ENCODE measurements at places on chromosomes 3 and 15.
A peak's percentile ranks its signal among the peaks of the same experiment; 100 is the strongest.

DNA sequence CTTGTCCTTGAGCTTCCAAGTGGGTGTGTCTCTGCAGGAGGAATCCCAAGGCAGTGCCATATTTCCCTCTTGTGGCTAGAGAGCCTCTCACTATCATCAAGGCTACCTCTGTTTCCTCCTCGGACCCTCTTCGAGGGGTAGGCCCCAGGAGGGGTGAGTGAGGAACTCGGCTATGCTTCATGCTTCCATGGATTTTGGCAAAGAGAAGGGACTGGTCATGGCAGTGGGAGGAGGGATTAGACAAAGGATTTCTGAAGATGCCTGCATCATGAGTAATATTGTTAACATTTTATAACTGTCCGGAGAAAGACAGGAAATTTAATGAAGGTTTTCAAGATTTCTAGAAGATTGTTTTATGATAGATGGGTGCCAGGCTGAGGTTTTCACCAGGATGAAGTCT lies 241.5 kb downstream of the CLSTN2 start:
- no peak for DNase-seq

DNA sequence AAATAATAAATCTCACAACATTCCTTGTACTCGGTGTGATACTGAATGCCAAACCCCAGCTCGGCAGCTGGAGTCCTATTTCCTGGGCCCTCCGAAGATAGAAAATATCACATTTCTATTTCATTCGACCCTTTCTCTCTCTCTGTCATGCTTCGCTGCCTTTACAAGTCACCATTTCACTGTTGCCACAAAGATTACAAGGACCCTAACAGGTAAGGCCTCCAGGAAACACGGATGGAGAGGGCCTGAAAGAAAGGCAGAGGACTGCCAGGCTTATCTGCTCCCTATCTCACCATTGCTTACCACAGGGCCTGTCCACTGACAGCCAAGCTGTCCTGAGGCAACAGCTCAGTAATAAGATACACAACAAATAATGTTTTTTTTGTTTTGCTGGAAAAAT lies 376.5 kb downstream of the MECOM start:
- no peak for DNase-seq

DNA sequence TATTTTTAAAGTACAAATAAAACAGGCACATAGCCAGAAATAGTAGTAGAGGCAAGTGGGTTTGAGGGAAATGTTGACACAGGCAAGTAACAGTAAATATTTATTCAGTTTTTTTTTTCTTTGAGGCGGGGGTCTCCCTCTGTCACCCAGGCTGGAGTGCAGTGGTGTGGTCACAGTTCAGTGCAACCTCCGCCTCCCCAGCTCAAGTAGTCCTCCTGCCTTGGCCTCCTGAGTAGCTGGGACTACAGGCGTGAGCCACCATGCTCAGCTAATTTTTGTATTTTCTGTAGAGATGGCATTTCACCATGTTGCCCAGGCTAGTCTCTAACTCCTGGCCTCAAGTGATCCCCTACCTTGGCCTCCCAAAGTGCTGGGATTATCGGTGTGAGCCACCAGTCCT lies 43.5 kb downstream of the PHLDB2 start:
- DNase-seq = no peak

- DNase-seq = no peak
These were observed 46.3 kb downstream of the GOLIM4 start for GRCh38 chr3:168049367-168049974.

- DNase-seq = no peak
These were observed 62.7 kb downstream of the GRIP2 start for GRCh38 chr3:14477311-14477935.

DNA sequence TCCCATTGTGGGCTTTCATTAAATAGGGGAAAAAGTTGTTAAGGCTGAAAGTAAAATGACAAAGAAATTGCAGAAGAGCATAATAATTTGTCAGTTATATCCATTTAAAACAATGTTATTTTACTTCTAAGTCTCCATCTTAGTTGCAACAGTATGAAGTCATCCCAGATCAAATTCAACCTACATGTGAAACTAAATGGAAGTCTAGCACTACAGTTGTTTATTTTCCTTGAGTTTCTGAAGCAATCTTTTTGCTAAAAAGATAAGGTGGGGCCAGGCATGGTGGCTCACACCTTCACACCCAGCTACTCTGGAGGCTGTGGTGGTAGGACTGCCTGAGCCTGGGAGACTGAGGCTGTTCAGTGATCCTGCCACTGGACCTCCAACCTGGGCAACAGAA lies 80.2 kb downstream of the DPH6 start:
- DNase-seq = no peak

- DNase-seq = no peak
These were observed 363.6 kb upstream of the GOLIM4 start for GRCh38 chr3:168459226-168459784.

- DNase-seq = no peak
These were observed 32.5 kb upstream of the DCLK3 start for GRCh38 chr3:36796881-36797280.

GRCh38 chr3:159886050-159886449 lies 102.6 kb upstream of the IL12A start:
- no peak for DNase-seq

DNA sequence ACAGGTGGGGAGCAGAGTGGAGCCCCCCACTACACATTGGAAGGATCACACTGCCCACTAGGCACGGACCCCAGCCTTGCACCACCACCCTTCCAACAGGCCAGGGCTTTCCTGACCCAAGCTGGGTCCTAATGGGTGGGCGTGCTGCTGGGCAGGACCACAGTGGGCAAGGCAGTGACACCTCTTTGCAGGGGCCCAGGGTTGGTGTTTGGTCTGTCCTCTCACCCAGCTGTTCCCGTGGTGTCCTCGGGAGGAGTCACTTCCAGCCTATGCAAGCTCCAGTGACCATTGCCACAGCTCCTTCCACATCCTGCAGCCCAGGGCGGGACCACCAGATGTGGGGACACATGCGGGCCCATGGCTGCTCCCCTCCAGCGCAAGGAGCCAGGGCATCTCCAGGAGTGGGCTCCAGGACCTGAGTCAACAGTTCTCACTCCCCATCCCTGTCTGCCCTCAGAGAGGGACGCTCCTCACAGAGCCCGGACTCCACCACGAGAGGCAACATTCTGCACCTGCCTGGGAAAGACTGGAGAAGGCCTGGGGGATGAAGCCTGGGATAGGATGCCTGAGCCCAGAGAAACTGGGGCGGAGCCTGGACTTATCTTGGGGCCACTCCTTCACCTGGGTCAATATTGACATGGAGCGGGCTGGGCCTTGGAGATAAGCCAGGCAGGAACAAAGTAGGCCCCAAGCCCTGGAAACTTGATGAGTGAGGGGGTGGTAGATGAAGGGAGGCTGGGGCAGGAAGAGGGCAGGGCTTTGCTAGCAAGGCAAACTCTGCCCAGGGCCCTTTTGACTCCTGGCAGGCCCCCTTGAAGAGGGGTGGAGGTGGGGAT lies 3.9 kb upstream of the VILL start:
- DNase-seq = no peak

DNA sequence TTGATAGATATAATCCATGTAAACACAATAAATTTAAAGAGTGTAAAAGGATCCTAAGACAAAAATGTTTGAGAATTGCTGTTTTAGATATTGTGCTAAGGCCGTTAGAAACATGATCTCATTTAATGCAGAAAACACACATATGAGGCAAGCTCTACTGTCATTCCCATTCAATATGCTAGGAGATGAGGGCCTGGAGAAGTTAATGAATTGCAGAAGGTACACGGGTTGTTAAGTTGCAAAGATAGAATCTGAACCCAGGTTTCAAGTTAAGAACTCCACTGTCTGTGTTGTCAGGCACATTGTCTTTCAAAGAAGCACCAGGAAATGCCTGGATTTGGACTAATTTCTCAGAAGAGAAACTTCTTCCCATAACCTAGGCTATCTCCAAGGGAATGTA lies 65.1 kb upstream of the SAMMSON start:
- no peak for DNase-seq

DNA sequence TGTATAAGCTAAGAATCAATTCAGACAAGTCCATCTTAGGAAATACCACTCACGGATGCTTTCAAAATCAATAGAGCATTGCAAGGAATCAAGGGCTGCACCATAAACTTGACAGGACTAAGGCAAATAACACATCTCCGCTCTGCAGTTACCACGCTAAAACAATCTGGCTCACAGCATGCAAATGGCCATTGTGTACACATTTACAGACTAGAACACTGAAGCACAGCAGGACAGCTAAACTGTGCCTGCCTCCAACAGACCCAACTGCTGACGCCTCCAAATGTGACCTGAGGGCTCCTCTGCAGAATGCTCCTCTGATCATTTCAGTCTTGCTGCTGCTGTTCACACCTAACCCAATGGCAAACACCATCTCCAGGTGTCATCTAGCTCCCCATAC lies 104.3 kb downstream of the MEX3B start:
- no peak for DNase-seq

GRCh38 chr3:30539772-30540171 lies 66.6 kb upstream of the TGFBR2 start:
- DNase-seq = no peak

- DNase-seq = no peak
These were observed 334.9 kb downstream of the NEK10 start for GRCh38 chr3:27034255-27034654.

DNA sequence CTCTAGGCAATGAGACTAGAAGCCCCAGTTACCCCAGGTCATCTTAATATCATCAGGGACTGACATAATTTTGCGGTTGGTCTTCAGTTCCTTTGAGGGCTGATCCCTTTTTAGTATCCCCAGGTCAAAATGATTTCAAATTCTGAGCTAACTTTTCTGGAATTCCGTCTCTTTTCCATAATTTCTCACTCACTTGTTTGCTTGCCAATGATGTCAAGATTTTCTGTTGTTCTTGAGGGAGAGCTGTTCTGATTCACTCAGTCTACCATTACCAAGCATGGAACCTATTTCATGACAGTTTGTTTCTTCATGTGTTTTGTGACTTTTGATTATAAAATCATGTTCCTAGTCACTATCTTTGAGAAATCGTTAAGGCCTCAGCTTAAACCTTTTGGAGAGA lies 190.5 kb upstream of the LYSMD4 start:
- DNase-seq = no peak

- no peak for DNase-seq
These were observed 359.4 kb downstream of the CACNA2D3 start for GRCh38 chr3:54481606-54482365.

GRCh38 chr3:72811571-72811970 lies 36.7 kb downstream of the SHQ1 start:
- DNase-seq = no peak

DNA sequence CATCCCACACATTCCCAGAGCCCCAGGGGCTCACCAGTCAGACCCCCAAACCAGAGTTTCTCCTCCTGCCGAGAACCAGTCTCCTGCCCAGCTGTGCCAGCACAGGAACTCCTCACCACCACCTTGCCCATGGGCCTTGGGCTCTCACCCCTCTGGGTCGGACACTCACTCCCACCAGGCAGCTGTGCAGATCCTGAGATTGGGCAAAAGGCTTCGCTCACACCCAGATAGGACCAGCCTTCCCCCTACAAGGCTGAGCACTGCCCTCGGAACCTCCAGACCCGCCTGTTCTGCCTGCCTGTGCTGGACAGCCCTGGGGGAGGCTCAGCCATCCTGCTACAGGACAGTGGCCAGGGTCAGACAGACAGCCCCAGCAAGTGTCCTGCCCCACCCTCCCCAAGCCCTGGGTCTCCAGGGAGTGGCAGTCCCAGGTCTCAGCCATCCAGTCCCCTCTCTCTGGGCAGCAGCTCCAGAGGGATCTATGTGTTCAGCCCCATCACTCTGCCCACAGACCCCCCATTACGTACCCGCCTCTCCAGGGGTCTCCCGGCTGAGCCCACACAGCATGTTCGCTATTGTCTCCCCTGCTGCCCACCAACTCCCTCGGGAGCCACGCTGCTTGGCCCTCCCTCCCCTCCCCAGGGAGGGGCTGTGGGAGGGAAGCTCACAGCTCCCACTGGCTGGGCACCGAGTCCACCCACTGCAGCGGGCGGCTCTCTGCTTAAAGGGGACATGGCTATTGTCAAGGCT lies at the start of gene GRIP2:
TSS of gene GRIP2 (minus strand) at position 601 of the 750 bp plus-strand sequence. CDS start at position 567, 34 bp downstream.
- no peak for DNase-seq

- no peak for DNase-seq
These were observed 118.9 kb upstream of the MEIS2 start for GRCh38 chr15:37219211-37219701.

DNA sequence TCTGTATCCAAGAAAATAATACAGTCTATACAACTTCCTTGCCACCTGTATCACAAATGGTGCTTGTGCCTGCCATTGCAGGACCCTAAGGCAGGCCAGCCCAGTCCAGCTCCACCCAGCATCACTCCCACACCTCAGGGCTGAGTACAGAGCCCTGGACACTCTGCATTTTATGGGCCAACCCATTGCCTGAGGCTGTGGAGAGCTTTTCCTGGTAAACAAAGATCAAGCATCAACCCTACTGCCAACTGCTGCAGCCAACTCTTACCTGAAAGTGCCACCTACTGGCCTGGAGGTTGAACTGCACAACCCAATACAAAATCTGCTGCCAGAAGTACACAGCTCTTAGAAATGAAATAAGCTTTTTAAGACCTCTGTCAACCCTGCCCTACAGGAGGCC lies 1082.2 kb downstream of the NAALADL2 start:
- peak; percentile 7 for DNase-seq

DNA sequence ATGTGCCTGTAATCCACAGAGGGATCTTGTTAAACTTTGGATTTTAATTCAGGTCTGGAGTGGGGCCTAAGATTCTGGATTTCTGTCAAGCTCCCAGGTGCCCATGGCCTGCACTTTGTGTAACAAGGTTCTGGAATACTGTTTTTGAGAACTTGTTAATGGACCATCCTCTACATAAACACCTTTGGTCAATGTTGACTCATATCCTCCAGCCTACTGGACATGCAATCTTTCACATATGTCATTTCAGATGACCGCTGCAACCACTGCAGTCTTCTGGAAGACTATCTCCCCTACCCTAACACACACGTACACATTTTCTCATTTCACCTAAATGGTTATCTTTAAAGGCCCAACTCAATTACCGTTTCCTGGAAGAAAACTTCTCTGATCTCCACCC lies 302.1 kb upstream of the TPRG1 start:
- no peak for DNase-seq

DNA sequence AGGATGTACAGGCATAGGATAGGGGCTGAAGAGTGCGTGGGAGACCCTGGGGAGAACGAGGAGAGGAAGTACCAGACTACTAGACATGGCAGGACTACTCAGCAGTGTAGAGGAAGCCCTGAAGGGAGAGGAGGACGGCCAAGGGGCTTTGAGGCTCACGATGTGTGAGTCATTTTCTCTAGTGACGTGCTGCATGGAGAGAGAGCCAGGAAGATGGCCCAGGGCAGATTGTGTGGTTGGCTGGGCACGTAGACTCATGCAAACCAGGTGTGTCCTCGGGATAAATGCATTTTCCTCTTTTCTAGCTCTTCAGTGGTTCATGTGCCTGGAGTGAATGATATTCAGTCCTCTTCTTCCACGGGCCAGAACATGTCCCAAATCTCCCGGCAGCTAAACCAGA lies 115.0 kb upstream of the ABHD17C start:
- DNase-seq = no peak

DNA sequence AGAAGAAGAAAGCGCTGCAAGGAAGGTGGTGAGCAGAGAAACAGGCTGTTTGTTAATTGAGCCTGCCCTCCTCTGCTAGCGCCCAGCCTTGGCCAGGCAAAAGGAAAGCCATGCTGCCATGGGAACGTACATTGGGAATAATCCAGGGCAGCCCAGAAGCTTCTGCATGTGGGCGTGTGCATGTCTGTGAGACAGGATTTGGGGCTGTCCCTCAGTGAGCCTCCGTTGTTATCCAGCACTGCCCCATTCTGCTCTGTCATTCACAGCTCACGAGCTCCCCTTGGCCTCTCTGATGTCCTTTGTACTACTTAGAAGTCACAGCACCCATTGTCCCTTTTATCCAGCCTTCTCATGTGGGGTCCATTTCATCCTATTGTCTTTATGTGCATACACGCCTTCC lies 239.1 kb upstream of the ROPN1 start:
- DNase-seq = no peak

GRCh38 chr3:98690876-98691275 lies 72.3 kb upstream of the ST3GAL6 start:
- no peak for DNase-seq

All from AML-193 (cell line).